Stimulated activated CD4-positive, alpha-beta T cell treated with anti-CD3 and anti-CD28 coated beads, Interleukin-1b, Interleukin-23, amount 100 ng/mL, for 1 hour (primary cell): ENCODE measurements at places on chromosomes 12 and 14.

GRCh38 chr12:111055181-111055880 lies 135.0 kb upstream of the MYL2 start:
- DNase-seq = no peak

DNA sequence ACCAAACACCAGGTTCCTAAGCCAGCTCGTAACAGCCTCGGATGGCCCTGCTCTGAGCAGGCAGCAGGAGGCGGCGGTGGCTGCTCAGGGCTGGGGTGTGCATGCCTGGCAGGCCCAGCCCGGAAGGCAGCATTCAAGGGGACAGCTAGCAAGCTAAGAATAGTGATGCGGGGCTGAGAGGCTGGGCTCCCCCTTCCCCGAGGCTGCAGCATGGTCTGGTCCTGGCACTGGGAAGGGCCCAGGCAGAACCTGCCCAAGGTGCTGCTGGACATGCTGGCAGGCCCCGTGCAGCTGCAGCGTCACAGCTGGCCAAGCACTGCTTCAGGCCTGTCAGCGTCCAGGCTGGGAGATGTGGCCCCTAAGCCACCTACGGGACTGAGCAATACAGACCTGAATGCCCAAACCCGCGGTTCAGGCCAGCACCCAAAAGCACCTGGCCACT lies 26.4 kb upstream of the NUDT14 start:
- DNase-seq = no peak

DNA sequence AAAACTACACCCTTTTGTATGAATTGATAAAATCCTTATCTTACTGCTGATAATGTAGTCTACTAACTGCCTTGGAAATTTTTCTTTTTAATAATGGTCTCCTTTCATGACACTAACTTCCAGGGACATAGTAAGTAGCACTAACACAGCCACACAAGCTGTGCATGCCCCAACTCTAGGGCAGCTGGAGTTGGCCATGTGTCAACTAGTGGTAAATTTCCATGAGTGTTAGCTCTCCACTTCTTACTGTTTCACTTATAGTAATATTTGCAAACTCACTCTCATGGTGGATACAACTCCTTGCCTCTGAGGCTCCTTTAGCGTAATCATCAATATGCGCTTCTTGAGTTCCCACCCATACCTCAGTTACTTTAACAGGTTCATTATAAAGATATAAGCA lies 38.0 kb downstream of the LGR5 start:
- no peak for DNase-seq

DNA sequence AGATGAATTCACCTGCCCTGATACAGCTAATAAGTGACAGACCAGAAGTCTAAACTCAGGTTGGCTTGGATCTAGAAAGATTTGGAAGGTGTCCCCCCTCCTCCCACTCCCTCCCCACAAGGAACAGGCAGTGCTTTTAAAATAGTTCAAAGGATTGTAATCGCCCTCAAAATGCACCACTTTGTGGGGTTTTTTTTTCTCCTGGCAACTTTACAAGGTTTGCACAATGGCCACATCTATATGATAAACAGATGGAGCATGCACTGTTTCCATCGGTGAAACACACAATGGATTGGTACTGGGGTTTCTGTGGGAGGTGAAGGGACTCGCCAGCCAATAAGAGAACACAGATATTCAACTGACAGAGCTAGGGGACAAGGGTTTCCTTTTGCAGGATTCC lies 137.4 kb downstream of the LLPH start:
- DNase-seq = no peak

GRCh38 chr12:54370171-54370730 lies 6.0 kb upstream of the GPR84 start:
- no peak for DNase-seq

- no peak for DNase-seq
Measured at GRCh38 chr14:72657214-72657921, 236.5 kb downstream of the DPF3 start.

- no peak for DNase-seq
Measured at GRCh38 chr12:82832096-82832495, 145.4 kb downstream of the TMTC2 start.

GRCh38 chr12:26691234-26691970 lies 141.6 kb downstream of the ITPR2 start:
- no peak for DNase-seq

- no peak for DNase-seq
Measured at GRCh38 chr12:50220363-50220995, 53.3 kb upstream of the CERS5 start.

GRCh38 chr14:29671034-29671433 lies 256.6 kb downstream of the PRKD1 start:
- no peak for DNase-seq

DNA sequence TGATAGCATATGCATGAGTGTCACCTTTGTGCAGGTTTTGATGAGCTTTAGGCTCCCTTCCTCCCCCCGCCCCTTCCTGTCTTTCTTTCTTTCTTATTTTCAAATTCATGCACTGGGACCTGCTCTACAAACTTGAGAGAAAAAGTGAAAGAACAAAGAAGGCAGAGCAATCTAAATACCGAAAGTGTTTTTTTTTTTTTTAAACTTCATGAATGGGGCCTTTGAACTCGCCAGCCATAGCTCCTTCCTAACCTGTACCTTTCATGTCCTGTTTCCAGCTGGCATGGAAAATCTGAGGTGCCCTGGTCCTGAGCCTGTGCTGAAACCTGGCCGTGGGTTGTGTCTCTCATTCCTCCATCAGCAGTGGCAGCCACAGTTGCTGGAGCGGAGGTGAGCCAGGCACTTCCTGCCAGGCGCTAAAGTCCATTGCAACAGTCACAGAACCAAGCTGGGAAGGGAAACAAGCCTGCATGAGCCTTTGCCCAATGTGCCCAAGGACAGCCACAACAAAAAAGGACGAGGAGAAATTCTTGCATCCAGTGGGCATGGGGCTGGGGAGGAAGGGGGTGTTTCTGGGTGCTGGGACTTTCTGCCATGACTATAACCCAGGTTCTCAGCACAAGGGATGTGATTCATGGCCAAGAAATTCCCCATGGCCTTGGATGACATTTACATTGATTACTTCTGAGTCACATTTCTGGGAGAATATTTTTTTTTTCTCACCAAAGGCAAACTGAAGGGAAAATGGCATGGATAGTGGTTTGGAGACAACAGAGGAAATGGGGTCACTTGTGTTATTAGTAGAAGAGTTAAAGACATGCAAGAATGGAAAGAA lies 102.7 kb downstream of the TMEM30B start:
- DNase-seq = no peak
